ELR (cell line): ENCODE measurements at places on chromosomes 5 and 9.

DNA sequence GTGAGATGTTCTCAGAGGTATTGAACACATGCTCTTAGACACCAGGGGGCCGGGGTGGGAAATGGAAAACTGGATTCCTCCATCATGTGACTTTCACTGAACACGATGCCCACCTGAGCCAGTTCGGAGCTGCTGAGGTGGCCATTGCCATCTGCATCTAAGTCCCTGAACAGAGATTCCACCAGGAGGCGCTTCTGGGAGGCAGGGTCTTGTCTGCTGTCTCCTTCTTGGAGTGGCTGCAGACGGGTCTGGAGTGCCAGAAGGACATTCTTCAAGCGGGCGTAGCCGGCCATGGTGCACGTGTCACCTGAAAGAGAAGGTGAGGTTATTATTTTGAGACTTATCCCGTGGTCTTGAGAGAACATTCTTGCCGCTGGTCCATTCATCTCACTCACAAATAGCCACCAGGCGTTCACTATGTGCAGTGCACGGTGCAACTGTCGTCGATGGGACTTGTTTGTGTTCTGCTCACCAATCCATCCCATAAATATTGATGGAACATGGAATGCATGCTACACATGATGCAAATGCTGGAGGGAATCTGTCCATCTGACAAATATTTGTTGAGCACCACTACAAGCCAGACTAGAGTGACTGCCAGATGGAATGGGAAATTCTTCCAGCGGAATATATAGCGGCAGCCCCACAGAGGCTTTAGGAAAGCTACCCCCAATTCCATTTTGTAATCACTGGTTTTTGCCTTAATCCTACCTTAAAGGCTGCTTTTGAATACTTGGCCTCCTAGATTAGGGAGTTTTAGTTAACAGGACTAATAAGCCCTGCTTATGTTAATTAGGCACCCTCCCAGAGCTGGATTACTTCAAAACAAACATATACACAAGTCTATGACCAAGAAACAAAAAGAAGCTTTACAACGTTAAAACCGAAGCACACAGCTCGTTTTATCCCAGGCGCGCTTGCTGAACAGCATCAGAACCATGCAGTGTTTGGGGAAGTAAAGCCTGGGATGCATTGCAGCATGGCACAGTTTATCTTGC, 264.8 kb downstream of the HSPA4 start:
- peak; percentile 36 for DNase-seq

DNA sequence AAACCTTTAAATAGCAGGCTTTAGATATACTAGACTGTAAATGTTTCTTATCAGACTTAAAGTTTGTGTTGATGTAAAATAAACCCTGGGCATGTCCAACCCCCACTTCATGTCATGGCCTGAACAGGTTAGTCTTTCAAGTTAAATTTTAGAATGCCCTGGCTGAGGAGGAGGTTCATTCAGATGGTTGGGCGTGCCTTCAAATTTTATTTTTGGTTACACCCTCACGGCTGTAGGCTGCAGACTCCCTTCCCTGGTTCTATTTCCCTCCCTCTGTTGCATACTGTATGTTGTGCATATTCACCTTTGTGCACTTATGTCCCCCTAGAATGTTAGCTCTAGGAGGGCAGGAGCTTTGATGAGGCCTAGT, 5.3 kb upstream of the BICD2 start:
- DNase-seq: no peak

DNA sequence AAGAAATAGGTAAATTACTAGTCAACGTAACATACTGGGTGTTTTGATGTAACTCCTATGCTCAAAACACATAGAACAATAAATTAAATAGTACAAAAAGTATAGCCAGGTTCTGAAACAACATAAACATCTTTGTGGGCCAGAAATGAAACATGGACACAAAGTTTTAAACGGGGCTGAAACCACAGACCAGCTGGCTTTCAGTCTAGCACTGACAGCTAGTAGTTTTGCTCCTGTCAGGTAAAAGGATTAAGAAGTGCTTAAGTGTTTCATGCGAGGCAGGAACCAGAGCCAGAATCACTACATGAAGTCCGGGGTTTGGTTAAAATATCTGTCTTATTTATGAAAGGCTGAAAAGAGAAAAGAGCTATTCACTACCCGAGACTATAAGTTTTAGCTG, 19.5 kb downstream of the DCAF10 start:
- no peak for DNase-seq

- no peak for DNase-seq
Observed at GRCh38 chr5:104859437-104859836, 1296.8 kb upstream of the NUDT12 start.

- no peak for DNase-seq
Observed at GRCh38 chr9:108274971-108275370, 580.8 kb downstream of the ACTL7B start.

DNA sequence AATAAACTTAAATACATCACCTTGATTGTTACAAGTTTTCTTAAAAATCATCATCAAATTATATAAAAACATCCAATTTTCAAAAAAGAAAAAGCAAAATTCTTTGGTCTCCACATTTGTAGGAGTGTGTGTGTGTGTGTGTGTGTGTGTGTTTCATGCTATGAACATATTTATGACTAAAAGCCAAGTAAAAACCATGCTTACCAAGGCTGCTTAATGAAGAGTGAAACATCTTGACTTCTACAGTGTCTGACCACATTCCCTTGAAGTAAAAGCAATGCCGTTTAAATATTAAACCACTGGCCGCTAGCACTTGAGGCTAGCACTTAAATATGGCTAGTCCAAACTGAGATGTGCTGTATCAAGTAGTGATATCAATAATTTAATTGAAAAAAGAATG, 549.1 kb upstream of the CCNG1 start:
- no peak for DNase-seq

DNA sequence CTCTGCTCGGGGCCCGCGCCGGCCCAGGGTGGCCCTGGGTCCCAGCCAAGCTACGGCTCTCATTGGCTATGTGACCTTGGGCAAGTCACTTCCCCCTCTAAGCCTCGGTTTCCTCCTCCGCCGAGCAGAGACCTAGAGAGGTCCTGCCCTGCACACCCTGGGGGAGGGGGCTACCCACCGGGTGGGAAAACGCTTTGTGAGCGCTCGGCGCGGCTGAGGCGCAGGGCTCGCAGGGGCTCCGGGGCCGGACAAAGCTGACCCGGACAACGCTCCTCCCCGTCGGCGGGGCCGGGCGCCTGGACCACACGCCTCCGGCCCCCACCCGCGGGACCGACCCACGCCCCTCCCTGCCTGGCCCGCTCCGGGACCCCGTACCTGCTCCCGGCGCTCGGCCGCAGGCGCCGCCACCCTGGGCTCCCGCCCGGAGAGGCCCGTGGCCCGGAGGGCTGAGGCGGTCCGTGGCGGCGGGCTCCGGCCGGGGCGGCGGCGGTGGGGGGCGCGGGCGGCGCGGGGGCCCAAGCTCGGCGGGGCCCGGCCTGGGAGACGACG, 85.7 kb upstream of the MELK start:
- DNase-seq: peak; percentile 52

GRCh38 chr9:105633411-105633810, 28.8 kb upstream of the TAL2 start:
- DNase-seq: no peak

GRCh38 chr9:83036043-83036442, 26.9 kb downstream of the RASEF start:
- no peak for DNase-seq

- DNase-seq: no peak
Observed at GRCh38 chr5:60510049-60510448, 189.9 kb downstream of the DEPDC1B start.

DNA sequence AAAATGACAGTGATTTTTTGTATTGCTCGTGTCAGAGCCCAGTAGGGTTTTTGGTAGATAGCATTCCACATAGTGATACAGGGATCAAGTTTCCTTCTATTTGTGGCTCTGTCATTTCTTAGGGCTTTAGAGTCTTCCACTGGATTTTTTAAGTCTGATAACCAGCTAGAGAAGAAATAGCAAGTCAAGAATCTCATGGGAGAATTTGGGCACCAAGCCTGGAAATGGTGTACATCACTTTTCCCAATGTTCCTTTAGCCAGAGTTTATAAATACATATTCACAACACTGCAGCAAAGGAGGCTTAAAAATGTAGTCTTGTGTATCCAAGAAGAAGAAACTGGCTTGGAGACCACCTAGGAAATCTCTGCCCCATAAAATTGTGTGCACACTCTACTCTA, 647.1 kb upstream of the KLF4 start:
- DNase-seq: no peak

DNA sequence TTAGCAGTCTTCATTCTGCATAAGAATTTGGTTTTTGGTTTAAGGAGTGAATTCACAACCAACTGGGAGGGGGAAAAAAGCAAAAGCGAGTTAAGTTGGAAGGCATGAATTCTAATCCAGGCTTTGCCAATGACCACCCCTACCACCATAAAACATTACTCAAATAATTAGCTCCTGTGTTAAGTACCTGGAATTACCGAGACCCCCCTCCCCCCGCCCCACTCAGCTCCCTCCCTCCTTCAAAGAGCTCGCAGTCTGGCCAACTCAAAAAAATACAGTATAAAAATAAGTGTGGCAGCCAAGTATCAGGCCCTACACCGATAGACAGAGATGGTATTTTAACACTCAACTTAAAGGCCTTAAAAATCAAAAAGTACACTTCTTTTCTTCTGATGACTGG, 492 bp downstream of the ATG12 start:
- DNase-seq: no peak
